Endothelial cell of umbilical vein (primary cell): ENCODE measurements at places on chromosomes 11 and 22.
A peak's percentile ranks its signal among the peaks of the same experiment; 100 is the strongest.

DNA sequence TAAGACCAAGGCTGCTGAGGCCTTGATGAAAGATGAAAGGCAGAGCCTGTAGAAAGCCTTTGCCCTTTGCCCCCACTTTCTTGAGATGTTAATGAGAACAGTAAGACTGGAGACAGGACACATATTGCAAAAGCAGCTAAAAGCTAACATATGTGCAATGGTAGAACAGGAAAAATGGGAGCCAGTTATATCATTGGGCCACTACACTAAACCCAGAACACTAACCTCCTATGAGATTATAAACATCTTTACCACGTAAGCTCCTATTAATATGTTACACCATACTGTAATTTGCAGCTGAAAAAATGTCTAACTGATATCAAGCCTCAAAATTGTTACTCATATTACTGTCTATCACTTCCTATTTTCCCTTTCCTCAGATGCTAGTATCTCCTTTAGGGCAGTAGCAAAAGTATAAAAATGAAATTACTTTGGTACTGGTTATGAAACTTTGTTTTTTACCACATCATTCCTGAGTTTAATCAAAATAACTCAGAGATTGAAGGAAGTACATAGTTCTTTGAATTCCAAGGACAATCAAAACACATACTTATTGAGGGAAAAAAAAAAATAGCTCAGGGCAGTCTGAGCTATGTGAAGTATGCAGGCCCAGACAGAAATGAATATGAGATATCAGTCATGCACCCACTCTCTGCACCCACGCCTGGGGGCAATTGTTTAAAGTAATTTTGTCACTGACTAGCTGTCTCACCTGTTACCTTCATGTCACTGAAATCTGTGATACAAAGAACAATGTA, 9.1 kb downstream of the HPS5 start:
- DNase-seq: peak; percentile 22

DNA sequence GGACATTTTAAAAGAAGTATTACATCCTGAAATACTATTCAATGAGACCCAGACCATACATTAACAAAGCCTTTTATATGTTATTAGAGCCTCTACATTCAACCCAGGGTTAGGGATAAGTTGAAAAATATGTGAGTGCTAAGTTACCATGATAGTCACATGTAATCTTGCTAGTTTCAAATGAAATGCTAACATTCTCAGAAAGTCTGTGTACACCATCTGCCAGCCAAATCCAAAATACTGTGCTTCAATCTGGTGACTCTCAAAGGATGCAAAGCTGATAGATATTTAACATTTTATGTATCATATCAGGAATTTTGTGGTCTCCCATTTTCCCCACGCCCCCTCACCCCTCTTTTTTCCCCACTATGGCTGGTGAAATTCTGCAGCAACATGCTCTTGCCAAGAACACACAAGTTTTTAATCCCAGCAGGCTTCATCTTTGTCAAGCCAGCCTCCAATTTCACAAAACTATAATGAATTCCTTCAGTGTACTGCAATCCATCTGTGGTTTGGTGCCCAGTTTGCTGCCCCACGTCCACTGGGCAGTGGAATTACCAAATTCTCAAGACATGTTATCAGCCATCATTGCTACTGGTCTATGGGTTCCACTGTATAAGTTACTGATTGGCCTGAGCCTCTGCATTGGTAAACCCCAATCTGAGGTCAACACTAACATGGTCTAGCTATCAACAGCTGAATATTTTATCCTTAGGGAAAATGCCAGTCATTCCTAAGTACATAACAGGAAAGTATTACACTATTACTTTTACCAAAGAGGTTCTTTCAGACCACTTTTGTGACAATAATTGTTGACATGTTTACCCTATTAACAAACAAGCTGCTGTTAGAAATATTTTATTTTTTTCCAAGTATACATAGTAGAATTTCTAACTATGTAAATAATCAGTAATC, 1.5 kb upstream of the PICALM start:
- DNase-seq: no peak

DNA sequence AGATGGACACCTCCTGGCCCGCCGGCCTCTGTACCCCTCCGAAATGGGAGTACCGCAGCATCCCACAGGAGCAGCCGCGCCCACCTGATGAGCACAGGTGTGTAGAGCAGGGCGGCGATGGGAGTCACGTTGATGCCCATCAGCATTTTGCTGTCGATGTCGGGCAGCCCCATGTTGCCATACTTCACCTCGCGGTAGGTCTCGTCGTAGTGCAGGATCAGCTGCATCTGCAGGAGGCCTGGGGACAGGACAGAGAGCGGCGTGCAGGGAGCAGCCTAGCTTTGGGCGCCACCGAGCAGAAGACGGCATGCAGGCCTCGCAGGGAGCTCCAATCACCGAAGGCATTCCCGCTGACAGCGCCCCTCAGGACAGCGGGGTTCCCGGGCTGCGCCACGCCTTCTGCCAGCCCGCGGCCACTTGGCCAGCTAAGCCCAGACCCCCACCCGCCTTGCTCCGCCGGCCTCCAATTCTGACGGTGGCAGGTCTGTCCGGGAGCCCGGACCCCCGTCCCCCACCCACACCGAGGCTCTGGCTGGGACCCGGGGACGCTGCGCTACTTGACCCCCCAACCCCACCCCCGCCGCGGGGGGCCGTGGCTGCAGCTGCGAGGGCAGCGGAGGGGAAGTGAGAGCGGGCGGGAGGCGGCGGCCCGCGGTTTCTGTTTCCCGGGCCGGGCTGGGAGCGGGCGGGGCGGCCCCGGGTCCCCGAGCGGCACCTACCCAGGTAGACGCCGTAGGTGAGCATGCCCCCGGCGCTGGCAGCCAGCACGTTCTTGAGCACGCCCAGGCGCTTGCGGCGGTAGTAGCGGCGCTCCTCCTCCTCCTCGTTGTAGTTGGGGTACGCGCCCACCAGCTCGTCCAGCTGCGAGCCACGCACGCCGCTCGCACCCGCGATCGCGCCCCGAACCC, 705 bp downstream of the UNC93B1 start:
- DNase-seq: no peak

DNA sequence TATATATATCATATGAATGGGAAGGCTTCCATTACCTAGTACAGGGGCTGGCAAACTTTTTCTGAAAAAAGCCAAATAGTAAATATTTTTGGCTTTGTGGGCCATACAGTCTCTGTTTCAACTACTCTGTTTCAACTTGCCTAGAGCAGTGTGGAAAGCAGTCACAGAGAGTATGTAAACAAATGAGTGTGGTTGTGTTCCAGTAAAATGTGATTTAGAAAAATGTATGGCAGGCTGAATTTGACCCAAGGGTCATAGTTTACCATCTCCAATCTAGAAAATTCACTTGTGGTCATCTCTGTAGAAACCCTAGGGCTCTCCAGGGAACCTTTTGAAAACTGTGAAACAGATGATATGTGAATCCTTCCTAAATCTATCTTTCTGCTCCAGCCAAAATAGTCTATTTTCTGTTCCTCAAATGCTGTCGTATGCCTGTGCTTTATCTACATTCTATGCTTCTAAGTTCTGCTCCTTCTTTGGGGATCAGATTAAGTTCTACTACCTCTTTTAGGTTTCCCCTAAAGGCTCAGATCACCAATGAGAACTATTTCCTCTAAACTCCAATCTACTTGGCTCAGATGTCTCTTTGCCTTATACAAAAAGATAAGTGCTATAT, 356.2 kb downstream of the METTL15 start:
- DNase-seq: no peak

DNA sequence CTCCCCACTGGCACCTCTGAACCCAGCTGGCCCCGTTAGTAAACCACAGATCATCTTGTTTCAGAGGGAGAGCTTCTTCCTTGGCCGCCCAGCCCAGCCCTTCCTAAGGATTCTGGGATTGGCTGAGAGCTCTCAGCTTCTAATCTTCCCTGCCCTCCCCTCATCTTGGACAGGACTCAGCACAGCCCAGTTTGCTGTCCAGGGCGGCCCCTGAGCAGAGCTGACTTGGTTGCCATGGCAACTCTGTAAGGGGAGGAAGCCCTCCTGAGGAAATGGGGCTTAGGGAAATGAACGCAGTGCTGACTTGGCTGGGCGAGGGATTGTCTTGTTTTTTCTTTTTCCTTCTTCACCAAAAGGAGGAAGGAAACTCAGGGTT, 4.6 kb downstream of the APOL4 start:
- DNase-seq: peak; percentile 72

- DNase-seq: peak; percentile 24
Observed at GRCh38 chr22:37193629-37194191, 5.7 kb upstream of the C1QTNF6 start.

DNA sequence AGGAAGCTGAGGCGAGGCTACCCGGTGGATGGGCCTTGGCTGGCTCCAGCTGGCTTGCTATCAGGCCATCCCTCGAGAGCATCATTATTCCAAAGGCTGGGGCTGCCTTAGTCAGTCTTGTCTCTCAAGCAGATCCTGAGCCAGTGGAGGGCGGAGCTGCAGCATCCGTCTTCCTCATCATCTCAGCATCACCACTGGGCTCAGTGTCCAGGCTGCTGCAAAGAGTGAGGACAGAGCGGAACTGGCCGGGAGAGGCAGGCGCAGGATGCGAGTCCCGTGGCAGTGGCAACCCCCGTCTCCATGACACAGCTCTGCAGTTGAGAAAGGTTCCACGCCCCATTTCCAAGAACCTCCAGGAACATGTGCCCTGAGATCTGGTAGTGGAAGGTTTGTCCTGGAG, 4.4 kb downstream of the TP53I11 start:
- DNase-seq: no peak

- DNase-seq: no peak
Observed at GRCh38 chr11:66559142-66559865, 9.1 kb downstream of the CTSF start.

- DNase-seq: no peak
Observed at GRCh38 chr22:46017166-46017565, 40.2 kb upstream of the WNT7B start.

- peak; percentile 9 for DNase-seq
Observed at GRCh38 chr11:85752890-85753581, 57.9 kb downstream of the SYTL2 start.

DNA sequence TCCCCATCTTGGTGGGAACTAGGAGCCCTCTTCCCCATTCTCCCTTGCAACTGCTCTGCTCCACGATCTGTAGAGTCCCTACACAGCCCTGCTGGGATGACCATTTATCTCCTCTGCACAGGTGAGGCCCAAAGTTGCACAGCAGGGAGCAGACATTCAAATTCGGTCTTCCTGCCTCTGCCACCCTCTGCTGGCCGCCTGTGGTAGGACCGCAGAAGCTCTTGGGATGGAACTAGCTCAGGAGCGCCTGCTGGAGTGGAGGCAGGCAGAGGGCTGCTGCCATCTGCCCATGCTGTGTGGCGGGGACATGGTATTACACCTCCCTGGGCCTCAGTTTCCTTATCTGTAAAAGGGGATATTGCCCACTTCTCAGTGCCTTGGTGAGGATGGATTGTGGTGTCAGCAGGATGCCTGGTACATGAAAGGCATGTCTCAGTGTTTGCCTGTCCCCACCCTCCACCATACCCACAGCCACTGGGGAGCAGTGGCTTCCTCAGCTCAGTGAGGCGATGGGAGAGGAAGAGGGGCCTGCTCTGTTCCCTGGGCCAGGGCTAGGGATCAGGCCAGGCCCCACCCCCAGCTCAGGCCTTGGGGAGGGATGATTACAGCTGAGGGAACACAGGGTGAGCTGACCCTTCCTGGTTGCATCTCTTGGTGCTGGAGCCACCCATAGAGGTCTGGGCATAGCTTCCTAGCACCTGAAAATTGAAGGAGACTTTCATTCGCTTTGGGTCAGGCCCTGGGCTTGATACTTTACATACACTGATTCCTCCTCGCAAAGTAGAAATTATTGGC, 11.3 kb upstream of the OMP start:
- DNase-seq: peak; percentile 73

GRCh38 chr11:11202885-11203284, 150.2 kb downstream of the CSNK2A3 start:
- no peak for DNase-seq

- no peak for DNase-seq
Observed at GRCh38 chr22:17928391-17928790, 96.0 kb downstream of the MICAL3 start.

GRCh38 chr11:35810045-35810645, 133.7 kb upstream of the LDLRAD3 start:
- no peak for DNase-seq

GRCh38 chr11:64447831-64448598, 89.1 kb downstream of the RPS6KA4 start:
- no peak for DNase-seq

DNA sequence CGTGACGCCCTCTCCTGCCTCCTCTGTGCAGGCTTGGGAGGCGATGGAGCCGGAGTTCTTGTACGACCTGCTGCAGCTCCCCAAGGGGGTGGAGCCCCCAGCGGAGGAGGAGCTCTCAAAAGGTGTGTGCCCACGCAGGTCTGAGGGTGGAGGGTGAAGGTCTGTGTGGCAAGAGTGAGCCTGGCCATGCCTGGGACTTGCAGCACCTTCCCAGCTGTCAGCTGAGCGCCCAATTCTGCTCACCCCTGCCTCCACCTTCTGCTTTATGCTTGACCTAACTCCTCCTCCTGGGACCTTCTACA, 2.5 kb downstream of the PARVG start:
- no peak for DNase-seq

DNA sequence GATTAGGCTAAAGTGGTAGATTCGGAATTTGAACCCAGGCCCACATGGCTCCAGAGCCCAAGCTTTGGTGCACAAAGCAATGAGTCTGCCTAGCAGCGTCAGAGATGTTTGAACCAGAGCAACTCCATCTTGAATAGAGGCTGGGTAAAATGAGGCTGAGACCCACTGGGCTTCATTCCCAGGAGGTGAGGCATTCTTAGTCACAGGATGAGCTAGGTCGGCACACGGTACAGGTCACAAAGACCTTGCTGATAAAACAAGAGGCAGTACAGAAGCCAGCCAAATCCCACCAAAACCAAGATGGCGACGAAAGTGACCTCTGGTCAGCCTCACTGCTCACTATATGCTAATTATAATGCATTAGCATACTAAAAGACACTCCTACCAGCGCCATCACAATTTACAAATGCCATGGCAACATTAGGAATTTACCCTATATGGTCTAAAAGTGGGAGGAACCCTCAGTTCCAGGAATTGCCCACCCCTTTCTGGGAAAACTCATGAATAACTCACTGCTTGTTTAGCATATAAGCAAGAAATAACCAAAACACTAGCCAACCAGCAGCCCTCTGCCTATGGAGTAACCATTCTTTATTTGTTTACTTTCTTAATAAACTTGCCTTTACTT, 40.3 kb upstream of the DAGLA start:
- no peak for DNase-seq

DNA sequence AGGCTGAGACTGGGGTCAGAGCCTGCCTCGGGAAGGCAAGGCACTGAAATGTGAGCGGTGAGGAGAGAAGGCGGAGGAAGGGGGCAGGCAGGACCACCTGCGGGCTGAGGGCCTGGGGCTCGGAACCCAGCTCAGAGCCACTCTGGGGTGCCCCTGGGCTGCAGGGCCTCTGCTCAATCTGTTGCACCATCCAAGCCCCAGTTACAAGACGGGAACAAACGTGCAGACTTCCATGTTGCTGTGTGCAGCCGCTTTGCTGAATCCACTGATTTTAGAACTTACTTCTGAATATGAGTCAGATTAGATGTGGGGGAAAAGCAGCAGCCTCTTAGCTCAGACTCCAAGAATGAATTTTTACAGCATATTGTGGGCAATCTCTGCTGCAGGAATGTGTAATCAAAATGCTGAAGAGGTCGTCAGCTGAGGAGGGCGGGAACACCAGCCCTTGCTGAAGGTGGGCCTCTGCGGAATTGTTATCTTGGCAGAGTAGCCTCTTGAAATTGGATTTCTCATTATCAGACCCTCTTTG, 21.6 kb downstream of the PARVG start:
- no peak for DNase-seq
